ENCODE measurements at places on chromosomes 7 and 10.

- peak; percentile 34 for DNase-seq
Observed at GRCh38 chr7:16627236-16627635, 18.3 kb downstream of the ANKMY2 start.

GRCh38 chr7:27804139-27804538, 64.2 kb downstream of the TAX1BP1 start:
- no peak for DNase-seq

DNA sequence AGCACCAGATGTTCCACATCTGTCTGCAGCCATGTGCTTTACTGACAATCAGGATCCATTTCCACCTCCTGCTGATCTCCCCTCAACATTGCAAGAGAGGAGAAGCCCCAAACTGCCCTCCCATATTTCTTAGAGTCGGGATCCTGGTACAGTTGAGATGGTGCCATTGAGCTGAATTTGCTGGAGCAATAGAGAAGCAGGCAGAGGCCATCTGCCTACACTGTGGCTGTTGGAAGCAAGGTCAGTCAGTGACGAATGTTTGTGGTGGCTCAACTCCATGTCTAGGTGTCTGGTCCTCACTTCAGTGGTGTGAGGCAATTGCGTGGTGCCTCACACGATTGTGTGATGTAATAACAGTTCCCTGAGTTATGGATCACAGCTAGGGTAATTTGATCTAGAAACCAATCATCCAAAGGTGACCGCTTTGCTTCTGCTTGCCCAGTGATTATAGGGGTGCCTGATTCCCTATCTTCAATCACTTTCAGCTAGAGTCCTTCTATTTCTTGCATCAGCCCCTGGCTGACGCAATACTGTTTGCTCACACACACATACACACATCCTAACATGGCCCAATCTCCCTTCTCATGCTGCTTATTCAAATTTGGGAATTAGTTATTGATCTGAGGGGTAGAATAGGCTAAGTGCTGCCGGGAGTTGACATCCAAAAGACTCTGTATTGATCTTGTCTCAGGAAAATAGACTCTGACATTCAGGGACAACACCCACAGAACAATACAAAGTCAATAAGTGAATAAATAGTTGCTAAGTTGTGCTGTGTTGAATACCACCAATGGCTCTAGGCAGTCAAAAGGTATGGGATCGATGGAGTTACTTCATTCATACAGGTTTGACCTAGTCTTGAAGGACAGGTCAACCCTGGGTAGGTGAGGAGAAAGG, 46.1 kb upstream of the SLC35B4 start:
- DNase-seq, result peak; percentile 70

DNA sequence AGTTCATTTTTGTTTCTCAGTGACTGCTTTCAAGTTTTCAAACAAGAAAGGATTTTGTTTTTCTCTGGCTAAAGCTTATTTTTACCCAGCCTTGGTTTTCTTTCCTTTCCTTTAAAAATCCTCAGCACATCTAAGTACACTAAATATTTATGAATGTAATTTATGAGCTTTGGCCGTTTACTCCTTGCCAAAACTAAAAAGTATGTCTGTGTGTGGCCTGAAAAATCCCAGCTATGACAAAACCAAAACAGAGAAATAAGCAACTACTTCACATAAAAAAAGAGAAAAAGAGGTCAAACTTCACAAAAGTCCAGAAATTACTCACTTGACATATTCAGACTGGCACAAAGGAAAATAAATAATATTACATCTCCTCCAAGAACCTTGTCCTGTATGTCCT, 365.1 kb upstream of the NFE2L3 start:
- no peak for DNase-seq

- no peak for DNase-seq
Observed at GRCh38 chr7:6650521-6651011, 13.4 kb downstream of the ZNF316 start.

- DNase-seq, result no peak
Observed at GRCh38 chr7:100971111-100972001, 2.0 kb downstream of the MUC12 start.

DNA sequence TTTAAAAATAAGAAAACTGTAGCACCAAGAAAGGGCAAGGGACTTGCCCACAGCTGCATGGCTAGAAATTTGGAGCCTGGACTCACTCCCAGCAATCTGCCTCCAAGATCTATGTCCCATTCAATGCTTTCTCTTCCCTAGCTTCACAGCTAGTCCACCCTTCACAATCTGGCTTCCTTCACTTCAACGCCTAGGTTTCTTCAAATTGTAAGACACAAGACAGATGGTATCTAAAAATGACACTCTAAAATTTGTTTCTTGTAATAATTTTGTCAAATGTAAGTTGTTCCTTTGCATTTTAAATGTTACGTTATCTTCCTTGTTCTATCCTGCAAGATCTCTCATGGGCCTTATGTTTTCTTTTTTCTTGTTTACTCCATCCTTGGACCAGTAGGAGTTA, 48.6 kb downstream of the CTTNBP2 start:
- no peak for DNase-seq

GRCh38 chr10:78935697-78936407, 132.9 kb upstream of the ZMIZ1 start:
- DNase-seq, result no peak

All from fibroblast of the aortic adventitia (primary cell).